ENCODE measurements at places on chromosomes 4 and X. TPM values are rescaled to one million over a fixed set of nuclear protein-coding genes. Genes with fewer than 3 reads are reported as not detected.

DNA sequence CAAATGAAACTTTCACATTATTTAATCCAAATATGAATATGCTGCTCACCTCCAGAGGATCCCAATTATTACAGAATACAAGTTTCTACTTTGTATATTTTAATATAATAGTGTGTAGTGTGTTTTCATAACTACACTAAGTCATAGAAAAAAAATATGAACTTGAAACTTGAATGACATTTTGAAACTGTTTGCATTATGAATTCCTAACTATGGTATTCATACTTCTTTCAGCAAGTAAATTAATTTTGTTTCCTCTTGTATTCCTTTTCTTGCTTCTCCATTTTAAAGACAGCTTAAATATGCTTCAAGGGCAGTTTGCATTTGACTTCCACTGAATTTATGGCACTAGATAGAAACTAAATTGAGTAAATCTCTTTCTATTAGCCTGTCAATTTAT is 177.1 kb downstream of the BMPR1B start:
- no peak for DNase-seq
- H3K27ac ChIP-seq: no peak overlapping the region
- H3K36me3 ChIP-seq: no peaks in the 10 kb centered on the region
- no peaks in the 10 kb centered on the region for H3K27me3 ChIP-seq

- DNase-seq: no peak
- no peaks in the 10 kb centered on the region for H3K36me3 ChIP-seq
- H3K4me3 ChIP-seq: no peak overlapping the region
Measured at GRCh38 chrX:19270727-19271126, 73.0 kb upstream of the PDHA1 start.

- H3K27ac ChIP-seq: no peak overlapping the region
- no peak overlapping the region for H3K4me3 ChIP-seq
- no peaks in the 10 kb centered on the region for H3K36me3 ChIP-seq
- DNase-seq: no peak
Measured at GRCh38 chr4:71472946-71473345, 134.1 kb downstream of the SLC4A4 start.

DNA sequence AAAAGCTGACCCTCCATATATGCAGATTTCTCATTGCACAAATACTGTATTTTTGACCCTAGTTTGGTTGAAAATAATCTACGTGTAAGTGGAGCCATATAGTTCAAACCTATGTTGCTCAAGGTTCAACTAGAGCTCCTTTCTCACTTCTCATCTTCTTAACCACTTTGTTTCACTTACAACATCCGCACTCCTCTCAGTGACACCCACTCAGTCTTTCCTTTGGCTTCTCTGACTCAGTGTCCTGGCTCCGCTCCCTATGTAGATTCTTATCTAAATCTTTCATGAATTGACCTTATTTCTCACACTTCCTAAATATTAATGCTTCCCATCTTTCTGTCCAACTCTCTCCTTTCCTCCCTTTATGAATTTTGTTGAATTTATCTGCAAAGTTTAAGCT is 32.9 kb upstream of the DKK2 start:
- H3K27ac ChIP-seq: no peak overlapping the region
- H3K4me3 ChIP-seq: no peak overlapping the region
- no peaks in the 10 kb centered on the region for H3K4me1 ChIP-seq
- no peak for DNase-seq
- H3K27me3 ChIP-seq: no peaks in the 10 kb centered on the region

- DNase-seq: no peak
- no peaks in the 10 kb centered on the region for H3K27me3 ChIP-seq
- no peaks in the 10 kb centered on the region for H3K36me3 ChIP-seq
- H3K4me3 ChIP-seq: no peak overlapping the region
- no peaks in the 10 kb centered on the region for H3K4me1 ChIP-seq
Measured at GRCh38 chr4:59973492-59973891, 1226.6 kb upstream of the ADGRL3 start.

DNA sequence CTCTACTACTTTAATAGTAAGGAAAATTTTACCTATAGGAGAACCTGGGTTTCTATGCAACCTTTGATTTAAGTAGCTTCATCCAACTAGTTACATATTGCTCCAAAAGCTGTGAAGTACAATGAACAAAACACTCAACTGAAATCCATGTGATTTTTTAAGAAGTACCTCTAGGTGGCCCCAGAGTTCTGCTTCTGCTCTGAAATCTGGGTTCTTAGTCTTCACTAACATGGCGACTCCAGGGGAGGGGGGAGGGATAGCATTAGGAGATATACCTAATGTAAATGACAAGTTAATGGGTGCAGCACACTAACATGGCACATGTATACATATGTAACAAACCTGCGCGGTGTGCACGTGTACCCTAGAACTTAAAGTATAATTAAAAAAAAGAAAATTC is 73.4 kb upstream of the MAGEB2 start:
- H3K4me1 ChIP-seq: no peaks in the 10 kb centered on the region
- no peak overlapping the region for H3K4me3 ChIP-seq
- no peak overlapping the region for H3K27ac ChIP-seq
- H3K36me3 ChIP-seq: no peaks in the 10 kb centered on the region
- no peaks in the 10 kb centered on the region for H3K27me3 ChIP-seq

DNA sequence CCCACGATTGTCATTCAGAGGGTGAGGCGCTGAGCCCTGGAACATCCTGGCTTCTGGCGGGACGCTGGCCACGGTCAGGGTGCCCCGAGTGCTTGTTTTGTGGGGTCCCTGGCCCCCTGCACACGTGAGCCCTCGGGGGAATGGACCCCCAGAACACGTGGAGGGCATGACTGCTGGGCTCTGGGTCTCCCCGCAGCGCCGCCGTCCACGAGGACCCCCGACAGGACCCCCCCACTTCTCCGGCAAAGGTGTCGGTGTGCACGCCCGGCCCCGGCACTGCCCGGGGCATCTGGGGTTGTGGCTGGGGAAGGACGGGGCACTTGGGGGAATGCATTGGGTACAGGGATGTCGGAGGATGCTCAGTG is 13.9 kb upstream of the GTPBP6 start:
- peaks cover 11% of the 10 kb centered on the region for H3K36me3 ChIP-seq
- no peak for DNase-seq
- H3K27me3 ChIP-seq: no peaks in the 10 kb centered on the region
- no peak overlapping the region for H3K4me3 ChIP-seq
- H3K27ac ChIP-seq: no peak overlapping the region

DNA sequence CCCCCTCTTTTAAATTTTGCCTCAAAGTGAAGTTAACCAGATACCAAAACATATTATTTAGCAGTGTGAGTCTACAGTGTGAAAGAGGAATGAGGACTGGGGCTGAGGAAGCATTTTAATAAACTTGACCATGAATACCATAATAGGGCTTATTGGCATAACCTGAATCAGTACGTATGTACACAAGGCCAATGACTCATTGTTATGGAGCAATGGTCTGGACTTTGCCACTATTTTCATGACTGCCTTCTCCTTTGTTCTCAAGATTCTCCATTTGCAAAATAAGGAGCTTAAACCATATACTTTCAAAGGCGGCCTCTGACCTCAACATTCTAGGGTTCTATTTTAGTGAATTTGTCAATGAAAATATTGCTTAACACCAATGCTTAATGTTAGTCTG is 102.8 kb upstream of the OR13H1 start:
- no peaks in the 10 kb centered on the region for H3K4me1 ChIP-seq
- no peaks in the 10 kb centered on the region for H3K27me3 ChIP-seq
- no peaks in the 10 kb centered on the region for H3K36me3 ChIP-seq
- no peak overlapping the region for H3K27ac ChIP-seq
- no peak overlapping the region for H3K4me3 ChIP-seq

- H3K27ac ChIP-seq: no peak overlapping the region
- peaks cover 13% of the 10 kb centered on the region for H3K27me3 ChIP-seq
- DNase-seq: no peak
- H3K4me1 ChIP-seq: no peaks in the 10 kb centered on the region
- H3K36me3 ChIP-seq: no peaks in the 10 kb centered on the region
Measured at GRCh38 chr4:183342541-183343533, 20.6 kb upstream of the CLDN24 start.

DNA sequence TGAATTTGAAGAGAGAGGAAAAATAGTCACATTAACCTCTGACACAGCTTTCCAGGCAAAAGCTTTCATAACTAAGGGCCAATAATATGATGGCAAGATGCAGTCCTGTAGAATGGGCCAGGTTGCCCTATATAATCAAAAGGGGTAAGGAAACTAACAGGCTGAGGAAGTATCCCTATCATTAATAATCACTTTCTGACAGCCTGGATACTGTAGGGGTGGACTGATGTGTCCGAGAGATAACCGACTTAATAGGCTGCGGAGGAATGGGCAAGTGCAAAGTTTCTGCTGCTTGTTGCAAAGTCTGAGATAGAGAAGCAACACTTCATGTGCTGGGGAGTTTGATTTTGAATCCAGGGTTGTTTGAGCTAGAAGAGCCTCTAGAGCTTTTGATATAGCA is 94.8 kb downstream of the DNAAF6 start:
- H3K4me1 ChIP-seq: no peaks in the 10 kb centered on the region
- no peaks in the 10 kb centered on the region for H3K36me3 ChIP-seq
- H3K27ac ChIP-seq: no peak overlapping the region
- H3K4me3 ChIP-seq: no peak overlapping the region
- no peak for DNase-seq

- no peak overlapping the region for H3K4me3 ChIP-seq
- no peaks in the 10 kb centered on the region for H3K36me3 ChIP-seq
- H3K4me1 ChIP-seq: peaks cover 12% of the 10 kb centered on the region
Measured at GRCh38 chr4:109009909-109010308, 247.1 kb upstream of the ETNPPL start.

DNA sequence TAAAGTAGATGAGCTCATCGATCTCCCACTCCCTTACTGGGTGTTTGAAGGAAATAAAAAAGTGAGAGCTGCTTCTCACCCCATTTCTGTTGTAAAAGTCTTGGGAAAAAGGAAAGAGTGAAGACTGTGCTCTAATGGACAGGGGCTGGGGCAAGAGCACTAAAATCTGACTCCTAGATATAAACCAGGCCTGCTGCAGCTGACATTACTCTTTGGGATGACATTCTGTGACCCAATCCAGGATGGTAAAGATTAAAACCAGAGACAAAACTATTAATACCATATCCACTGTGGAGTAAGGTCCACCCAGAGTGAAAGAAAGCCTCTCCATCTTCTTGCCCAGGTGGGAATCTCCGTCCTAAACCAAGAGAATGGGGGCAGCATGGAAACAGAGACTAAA is 20.1 kb upstream of the NEUROG2 start:
- H3K4me1 ChIP-seq: no peaks in the 10 kb centered on the region
- no peak overlapping the region for H3K27ac ChIP-seq
- H3K4me3 ChIP-seq: no peak overlapping the region
- DNase-seq: no peak
- H3K36me3 ChIP-seq: peaks cover 5% of the 10 kb centered on the region

- no peak for DNase-seq
- no peaks in the 10 kb centered on the region for H3K27me3 ChIP-seq
- no peaks in the 10 kb centered on the region for H3K36me3 ChIP-seq
- no peak overlapping the region for H3K27ac ChIP-seq
Measured at GRCh38 chr4:36029951-36030350, 214.4 kb downstream of the ARAP2 start.

- no peaks in the 10 kb centered on the region for H3K27me3 ChIP-seq
- no peak for DNase-seq
- H3K4me3 ChIP-seq: no peak overlapping the region
- H3K36me3 ChIP-seq: peaks cover 36% of the 10 kb centered on the region
Measured at GRCh38 chrX:41823402-41823801, 99.4 kb downstream of the GPR82 start.

DNA sequence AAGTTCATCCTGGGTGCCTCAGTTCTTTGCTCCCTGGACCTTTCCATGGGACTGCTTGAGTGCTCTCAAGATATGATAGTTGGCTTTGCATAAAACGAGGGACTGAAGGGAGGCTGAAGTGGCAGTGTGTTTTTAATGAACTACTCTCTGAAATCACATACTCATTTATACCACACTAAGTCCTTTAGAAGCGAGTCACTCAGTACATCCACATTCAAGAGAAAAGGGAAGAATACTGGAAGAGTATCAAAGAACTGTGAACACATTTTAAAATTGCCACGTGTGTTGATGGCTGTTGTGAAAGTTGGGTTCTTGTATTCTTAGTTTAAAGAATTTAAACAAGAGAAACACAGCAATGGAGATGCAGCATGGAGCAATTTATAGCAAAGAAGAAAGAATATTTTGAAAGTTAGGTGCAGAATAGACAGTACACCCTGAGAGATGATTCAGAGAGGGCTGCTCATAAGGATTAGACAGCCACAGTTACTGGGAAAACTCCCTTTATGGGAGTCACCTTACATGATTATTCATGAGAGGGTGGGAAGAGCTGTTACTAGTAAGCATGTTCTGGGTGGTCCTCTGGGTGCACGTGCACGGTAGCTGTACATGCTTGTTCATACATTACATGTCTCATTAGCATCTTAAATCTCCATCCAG is 380.7 kb downstream of the ADGRL3 start:
- no peaks in the 10 kb centered on the region for H3K36me3 ChIP-seq
- H3K27me3 ChIP-seq: no peaks in the 10 kb centered on the region
- no peak overlapping the region for H3K27ac ChIP-seq
- DNase-seq: no peak
- H3K4me1 ChIP-seq: no peaks in the 10 kb centered on the region
- H3K4me3 ChIP-seq: no peak overlapping the region

DNA sequence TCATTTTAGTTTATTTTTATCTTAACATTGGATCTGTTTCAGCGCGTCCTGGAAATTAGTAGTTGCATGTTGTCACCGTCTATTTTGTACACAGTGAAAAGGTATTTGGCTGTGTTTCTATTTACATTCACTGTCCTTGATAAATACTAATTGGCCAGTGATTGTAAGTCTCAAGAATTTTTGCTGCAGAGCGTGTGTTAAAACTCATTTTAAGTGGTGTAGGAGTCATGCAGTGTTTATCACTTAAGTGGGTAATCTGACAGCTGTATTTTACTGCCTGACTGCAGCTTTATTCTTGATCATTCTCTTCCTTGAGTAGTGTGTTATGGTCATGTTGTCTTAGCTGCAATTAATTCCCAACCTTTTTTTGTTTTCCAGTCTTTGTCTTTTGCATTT is 9.8 kb downstream of the GUCY1A1 start:
- no peaks in the 10 kb centered on the region for H3K36me3 ChIP-seq
- no peak overlapping the region for H3K27ac ChIP-seq
- no peak for DNase-seq

DNA sequence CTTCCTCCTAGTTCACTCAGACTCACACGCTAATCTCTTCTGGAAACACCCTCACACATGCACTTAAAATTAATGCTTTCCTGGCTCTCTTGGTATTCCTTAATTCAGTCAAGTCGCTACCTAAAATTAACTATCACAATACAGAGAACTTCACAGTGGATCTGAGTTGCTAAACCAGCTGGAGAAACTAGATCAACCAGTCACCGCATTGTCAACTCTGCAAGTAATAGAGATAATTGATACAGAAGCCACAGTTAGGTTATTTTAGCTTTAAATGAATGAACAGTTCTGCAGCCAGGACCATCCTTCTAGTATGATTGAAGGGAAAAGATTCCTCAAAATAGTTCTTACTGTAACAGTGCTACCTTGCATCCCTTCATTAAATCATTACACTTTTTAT is 6.0 kb upstream of the TBC1D9 start:
- no peak for DNase-seq
- no peak overlapping the region for H3K4me3 ChIP-seq

- no peaks in the 10 kb centered on the region for H3K36me3 ChIP-seq
- H3K4me3 ChIP-seq: no peak overlapping the region
- no peak overlapping the region for H3K27ac ChIP-seq
- no peaks in the 10 kb centered on the region for H3K4me1 ChIP-seq
Measured at GRCh38 chr4:173713026-173713425, 183.0 kb upstream of the HAND2 start.

The ENPEP gene
- total RNA-seq: 0.53 TPM

The RIBC1 gene
- total RNA-seq: 1.1 TPM

The CYLC1 gene
- total RNA-seq: not detected
